Stimulated activated CD4-positive, alpha-beta T cell treated with anti-CD3 and anti-CD28 coated beads, Interleukin-15, amount 100 ng/mL, for 48 hours (primary cell): ENCODE measurements at places on chromosomes 5 and 9.

DNA sequence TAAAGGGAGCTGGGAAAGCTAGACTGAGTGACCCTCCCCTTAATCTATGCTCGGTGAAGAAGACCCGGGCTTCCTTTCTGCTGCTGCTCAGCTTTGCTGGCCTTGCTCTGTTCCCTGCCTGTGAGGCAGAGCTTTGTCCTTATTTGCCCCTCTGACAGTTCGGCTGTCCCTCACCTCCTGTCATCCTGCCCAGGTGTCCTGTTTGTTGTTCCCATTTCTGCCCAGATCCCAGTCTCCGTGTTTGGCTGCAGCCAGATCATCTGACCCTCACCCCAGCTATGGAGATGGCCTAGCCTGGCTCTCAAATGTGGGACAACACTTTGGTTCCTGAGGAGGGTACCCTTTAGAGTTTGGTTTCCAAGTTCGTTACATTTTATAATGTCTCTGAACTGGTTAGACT lies 20.2 kb downstream of the OTULIN start:
- DNase-seq = no peak

DNA sequence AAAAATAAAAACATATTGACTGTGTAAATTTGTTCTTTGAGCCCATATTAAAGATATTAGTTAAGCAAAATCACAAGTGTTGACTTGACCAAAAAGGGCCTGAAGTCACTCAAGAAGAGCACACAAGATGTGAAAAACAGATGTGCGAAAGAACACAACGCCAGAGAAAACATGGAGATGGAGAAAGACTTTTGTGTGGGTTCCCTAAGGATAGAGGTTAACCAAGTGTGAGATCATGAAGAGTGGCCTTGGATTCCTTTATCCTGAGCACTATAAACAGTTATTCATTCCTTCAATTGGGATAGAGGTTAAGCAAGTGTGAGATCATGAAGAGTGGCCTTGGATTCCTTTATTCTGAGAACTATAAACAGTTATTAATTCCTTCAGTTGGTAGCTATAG lies 361.8 kb downstream of the CDH18 start:
- no peak for DNase-seq

GRCh38 chr5:318341-318897 lies 3.1 kb upstream of the AHRR start:
- DNase-seq = no peak

GRCh38 chr5:130034566-130035210 lies 130.4 kb downstream of the CHSY3 start:
- no peak for DNase-seq

GRCh38 chr5:148382961-148383360 lies 797 bp upstream of the FBXO38 start:
- DNase-seq = no peak

DNA sequence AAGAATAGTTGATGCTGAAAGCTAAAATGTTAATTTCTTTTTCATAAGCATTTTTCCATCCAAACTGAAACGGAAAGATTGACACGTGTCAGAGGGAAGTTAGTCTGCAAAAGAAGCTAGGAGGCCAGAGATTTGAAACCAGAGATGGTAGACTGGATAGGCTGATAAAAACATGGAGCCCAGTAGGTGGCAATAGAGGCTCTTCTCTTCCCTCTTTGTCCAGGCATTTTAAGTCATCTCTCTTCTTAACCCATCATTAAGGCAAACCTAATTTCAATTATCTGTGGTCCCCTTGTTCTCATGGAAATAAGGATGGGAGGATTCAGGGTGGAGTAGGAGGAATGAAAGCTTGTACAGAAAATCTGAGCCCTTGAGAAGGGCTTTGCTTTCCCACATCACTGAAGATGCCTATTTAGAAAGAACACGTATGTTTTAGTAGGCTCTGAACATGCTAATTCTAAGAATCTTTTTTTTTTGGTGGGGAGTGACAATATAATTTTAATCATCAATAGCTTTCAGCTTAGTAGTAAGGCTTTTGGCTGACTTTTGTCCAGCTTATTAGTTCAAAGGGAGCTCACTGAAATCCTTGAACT lies 66.6 kb downstream of the ZNF474 start:
- DNase-seq = no peak

GRCh38 chr5:127409246-127409917 lies 108.1 kb upstream of the PRRC1 start:
- no peak for DNase-seq

DNA sequence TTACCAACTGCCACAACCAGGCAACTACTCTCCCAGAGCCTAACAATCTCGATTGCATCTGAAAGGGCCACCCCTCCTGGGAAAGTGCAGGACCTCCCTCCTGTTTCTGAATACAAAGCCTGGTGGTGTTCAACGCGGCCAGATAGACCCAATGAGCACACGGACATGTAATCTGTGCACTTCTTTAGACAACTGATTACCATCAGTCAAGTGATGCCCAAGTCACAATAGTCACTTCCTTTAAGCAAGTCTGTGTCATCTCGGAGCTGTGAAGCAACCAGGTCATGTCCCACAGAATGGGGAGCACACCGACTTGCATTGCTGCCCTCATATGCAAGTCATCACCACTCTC lies 739 bp downstream of the C9orf72 start:
- DNase-seq = no peak

DNA sequence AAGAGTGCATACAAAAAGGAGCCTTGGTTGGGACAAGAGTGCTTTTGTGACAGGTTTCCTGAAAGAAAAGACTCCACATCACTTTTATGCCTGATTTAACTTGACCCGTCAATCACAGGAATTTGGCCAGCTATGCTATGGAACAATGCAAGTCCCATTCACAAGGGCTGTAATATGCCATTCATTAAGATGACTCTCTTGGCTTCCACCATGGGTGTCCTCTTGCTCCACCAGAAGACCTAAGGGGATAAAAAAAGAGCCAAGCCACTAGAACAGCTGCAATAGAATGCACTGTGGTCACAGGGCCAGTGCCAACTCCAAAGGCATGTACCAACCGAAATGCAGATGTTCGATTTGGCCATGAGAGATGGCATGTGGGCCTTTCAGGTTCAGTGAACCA lies 480.1 kb upstream of the MPDZ start:
- DNase-seq = no peak

DNA sequence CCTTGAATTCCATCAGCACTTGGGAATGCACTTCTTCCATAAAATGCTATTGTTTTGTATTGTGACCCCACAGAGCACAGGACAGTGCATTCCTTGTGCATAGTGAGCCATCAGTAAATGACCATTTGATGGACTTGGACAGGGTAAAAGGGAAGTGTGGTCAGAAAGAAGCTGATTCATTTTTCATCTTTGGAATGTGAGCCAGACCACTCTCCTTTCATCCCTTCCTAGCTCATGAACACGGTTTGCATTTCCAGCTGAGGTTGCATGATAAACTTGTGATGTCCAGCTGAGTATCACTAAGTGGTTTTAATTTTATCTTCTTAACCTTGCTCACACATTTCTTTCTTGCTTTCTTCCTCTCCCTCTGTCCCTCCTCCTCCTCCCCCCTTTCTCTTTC lies 101.3 kb downstream of the NUDT12 start:
- DNase-seq = no peak

DNA sequence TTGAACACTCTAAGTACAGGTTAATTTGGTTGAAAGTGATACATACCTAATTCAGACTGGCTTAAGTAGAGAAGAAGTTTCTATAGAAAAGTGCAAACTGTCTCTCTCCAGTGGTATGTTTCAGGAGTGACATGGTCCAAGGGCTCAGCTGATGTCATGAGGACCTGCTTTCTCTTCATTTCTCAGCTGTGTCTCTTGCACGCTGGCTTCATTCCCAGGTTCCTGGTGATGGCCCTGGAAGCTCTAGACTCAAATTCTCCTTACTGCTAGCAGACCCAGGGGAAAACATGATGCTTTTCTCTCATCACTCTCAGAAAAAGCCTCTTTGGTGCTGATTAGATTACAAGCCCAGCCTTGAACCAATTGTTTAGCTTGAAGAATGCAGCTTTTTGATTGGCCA lies 211.9 kb upstream of the CLINT1 start:
- no peak for DNase-seq

DNA sequence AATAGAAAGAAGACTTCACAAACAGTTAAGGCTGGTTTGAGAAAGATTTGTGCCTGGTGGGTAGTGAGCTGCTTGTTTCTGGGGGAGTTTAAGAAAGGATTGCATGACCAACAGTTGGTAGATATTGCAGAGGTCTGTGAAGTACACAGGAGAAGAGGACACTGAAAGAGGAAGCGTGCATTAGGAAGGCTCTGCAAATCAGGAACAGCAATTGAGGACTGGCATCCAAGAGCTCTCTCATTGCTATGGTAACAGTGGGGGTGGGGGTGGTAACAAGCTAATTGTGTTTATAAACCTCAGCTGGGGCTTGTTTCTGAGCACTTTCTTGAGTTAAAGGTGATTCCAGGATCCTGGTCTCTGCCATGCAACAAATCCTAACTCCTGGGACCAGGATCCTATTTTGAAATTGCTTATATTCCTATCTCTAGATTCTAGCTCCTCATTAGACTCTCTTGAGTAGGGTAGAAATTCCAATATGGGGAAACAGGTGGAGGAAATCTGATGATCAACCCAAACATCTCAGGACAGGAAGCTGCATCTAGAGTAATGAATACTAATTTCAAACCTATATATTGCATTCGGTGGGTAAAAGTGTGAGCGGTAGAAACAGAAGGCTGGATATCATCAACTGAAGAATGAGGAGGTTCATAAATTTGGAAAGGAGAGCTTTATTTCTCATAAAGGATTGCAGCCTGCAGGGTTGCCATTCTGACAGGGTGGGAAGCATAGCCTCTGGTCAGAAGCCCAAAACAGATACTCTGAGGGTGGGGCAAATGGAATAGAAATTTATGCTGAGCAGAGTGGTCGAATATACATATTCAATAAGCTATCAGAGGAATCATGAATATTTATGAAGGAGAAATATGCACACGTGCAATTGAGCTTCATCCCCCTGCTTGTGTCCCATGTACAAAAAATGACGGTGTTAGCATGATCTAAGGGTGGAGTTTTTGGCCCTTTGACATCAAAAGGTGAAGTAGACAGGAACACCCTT lies 79.4 kb downstream of the PTTG1 start:
- no peak for DNase-seq

GRCh38 chr9:137764981-137765380 lies 112.6 kb upstream of the CACNA1B start:
- no peak for DNase-seq

GRCh38 chr5:80149161-80149609 lies 106.7 kb downstream of the SERINC5 start:
- no peak for DNase-seq

- DNase-seq = no peak
These were observed 48.0 kb upstream of the DMRT3 start for GRCh38 chr9:928363-929042.

DNA sequence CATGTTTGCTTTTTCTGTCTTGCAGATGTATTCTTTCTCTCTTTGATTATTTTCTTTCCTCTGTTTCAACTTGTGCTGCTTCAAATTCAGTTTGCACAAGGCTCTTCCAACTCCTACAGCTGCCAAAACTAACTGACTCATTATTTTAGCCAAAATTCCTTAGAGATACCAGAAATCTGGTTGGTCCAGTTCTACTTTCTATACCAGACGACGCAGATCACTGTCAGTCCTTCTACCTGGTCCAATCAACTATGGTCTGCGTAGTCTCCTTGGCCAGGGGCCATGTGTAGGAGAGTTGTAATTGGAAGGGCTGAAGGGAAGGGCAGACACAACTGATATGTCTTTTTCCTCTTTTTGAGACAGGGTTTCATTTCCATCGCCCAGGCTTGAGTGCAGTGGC lies 51.9 kb upstream of the JAK2 start:
- DNase-seq = no peak

GRCh38 chr5:97162045-97162444 lies 19.6 kb upstream of the LIX1 start:
- DNase-seq = peak; percentile 27

GRCh38 chr9:134163371-134164196 lies 780 bp downstream of the RNU6ATAC start:
- DNase-seq = peak; percentile 60

DNA sequence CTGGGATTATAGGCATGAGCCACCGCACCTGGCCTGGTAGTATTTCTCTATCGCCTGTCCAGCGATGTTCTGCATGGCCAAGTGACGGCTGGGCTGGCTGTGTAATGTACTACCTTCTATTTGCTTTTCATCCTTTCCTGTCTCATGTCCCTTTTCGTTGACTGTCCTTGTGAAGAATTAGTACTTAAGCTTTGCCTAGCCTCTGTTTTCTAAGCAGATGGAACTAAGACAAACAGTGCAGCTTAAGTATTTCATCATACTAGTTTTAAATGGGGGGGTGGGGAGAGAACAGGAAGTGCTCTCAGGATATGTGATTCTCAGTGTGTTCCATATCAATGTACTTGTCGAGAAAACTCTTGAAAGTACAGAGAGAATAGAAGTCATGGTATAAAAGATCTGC lies 31.7 kb upstream of the CCL21 start:
- DNase-seq = no peak

- no peak for DNase-seq
These were observed 115.7 kb upstream of the S1PR3 start for GRCh38 chr9:88875400-88876120.

GRCh38 chr9:121825031-121825691 lies 173.7 kb downstream of the DAB2IP start:
- DNase-seq = no peak

GRCh38 chr5:155839251-155840037 lies 487.5 kb upstream of the SGCD start:
- DNase-seq = no peak

DNA sequence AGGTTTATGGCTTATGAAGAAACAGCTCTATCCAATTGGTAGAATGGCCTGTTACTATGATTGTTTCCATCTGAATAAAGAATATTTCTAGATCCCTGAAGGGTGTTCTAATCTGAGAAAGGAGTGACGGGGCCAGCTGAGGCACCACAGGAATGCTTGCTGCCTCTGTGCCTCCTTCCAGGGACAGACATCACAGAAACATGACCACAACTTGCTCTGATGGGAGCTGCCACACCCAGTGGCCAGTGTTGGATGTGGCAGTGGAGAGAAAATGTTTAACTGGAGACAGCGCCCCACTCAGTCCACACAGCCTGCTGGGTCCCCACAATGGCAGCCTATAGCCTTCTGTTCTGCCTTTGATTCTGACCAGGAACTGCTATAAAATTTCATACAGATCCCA lies 38.6 kb upstream of the TESK1 start:
- no peak for DNase-seq

DNA sequence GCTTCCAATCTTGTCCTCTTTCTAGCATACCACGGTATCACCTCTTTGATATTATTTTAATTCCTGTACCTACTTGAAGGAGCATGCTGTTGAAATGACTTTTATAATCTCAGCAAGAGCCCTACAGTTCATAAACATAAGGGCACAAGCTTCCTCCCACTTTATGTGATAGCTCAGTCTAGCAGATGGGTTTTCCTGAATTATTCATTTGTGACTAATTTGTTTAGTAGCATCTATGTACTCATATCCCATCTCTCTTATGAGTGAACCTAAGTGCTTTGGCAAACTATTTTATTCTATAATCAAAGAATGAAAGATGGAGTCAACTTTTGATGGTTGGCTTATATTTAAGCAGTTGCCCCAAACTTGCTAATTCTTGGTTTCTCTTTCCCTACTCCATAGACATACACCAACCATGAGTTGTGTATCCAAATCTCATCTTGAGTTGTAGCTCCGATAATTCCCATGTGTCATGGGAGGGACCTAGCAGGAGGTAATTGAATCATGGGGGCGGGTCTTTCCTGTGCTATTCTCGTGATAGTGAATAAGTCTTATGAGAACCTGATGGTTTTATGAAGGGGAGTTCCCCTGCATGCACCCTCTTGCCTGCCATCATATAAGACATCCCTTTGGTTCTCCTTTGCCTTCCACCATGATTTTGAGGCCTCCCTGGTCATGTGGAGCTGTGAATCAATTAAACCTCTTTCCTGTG lies 17.7 kb downstream of the TXNDC8 start:
- no peak for DNase-seq
